ENCODE measurements at places on chromosomes 12 and 14.

- no peak overlapping the region for H3K4me3 ChIP-seq
- H3K27me3 ChIP-seq = peaks cover 50% of the 10 kb centered on the region
- no peaks in the 10 kb centered on the region for H3K4me1 ChIP-seq
- H3K36me3 ChIP-seq = no peaks in the 10 kb centered on the region
These were observed 177.4 kb downstream of the DICER1 start for GRCh38 chr14:94979891-94980290.

- DNase-seq = no peak
- H3K36me3 ChIP-seq = peaks cover 9% of the 10 kb centered on the region
- peak overlapping the region; percentile 23 for H3K27ac ChIP-seq
- H3K4me3 ChIP-seq = no peak overlapping the region
- peaks cover 22% of the 10 kb centered on the region for H3K4me1 ChIP-seq
These were observed 167.1 kb downstream of the CRADD start for GRCh38 chr12:93844164-93844784.

DNA sequence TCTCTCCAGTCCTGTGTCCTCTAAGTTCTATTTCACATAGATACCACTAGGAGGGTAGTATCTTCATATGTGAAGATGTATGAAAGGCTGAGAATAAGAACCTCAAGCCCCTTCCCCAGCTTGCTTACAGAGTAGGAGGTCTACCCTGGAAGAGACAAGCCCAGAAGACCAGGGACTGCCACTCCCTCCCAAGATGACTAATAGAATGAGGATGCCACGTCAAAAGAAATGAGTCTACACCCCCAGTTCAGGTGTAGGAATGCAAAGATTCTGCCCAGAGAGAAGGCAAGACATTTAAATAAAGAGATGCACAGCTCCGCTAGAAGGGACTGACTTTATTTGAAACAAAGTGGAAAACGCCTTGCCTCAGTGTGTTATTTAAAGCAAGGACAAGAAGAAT, 1006.0 kb upstream of the USP15 start:
- no peak for DNase-seq
- H3K36me3 ChIP-seq = no peaks in the 10 kb centered on the region
- no peaks in the 10 kb centered on the region for H3K4me1 ChIP-seq
- H3K27me3 ChIP-seq = no peaks in the 10 kb centered on the region
- no peak overlapping the region for H3K4me3 ChIP-seq

- H3K4me1 ChIP-seq = peaks cover 11% of the 10 kb centered on the region
- peaks cover 8% of the 10 kb centered on the region for H3K27me3 ChIP-seq
- no peaks in the 10 kb centered on the region for H3K36me3 ChIP-seq
- DNase-seq = no peak
- no peak overlapping the region for H3K27ac ChIP-seq
These were observed 102.7 kb upstream of the MAP1LC3B2 start for GRCh38 chr12:116456330-116457082.

GRCh38 chr12:32402946-32403345, 3.6 kb downstream of the FGD4 start:
- no peak for DNase-seq
- H3K27me3 ChIP-seq = peaks cover 53% of the 10 kb centered on the region
- no peak overlapping the region for H3K4me3 ChIP-seq
- no peaks in the 10 kb centered on the region for H3K36me3 ChIP-seq

- no peaks in the 10 kb centered on the region for H3K36me3 ChIP-seq
- no peaks in the 10 kb centered on the region for H3K27me3 ChIP-seq
- no peak overlapping the region for H3K27ac ChIP-seq
- H3K4me3 ChIP-seq = no peak overlapping the region
- H3K4me1 ChIP-seq = peaks cover 10% of the 10 kb centered on the region
These were observed 109.4 kb downstream of the DACT1 start for GRCh38 chr14:58747181-58747580.

- H3K4me3 ChIP-seq = no peak overlapping the region
- DNase-seq = no peak
- no peaks in the 10 kb centered on the region for H3K27me3 ChIP-seq
- no peak overlapping the region for H3K27ac ChIP-seq
- H3K36me3 ChIP-seq = no peaks in the 10 kb centered on the region
These were observed 107.7 kb upstream of the PRKD1 start for GRCh38 chr14:30035361-30035760.

GRCh38 chr14:95071649-95072280, 85.6 kb downstream of the DICER1 start:
- H3K36me3 ChIP-seq = no peaks in the 10 kb centered on the region
- H3K4me3 ChIP-seq = no peak overlapping the region
- H3K27ac ChIP-seq = no peak overlapping the region

DNA sequence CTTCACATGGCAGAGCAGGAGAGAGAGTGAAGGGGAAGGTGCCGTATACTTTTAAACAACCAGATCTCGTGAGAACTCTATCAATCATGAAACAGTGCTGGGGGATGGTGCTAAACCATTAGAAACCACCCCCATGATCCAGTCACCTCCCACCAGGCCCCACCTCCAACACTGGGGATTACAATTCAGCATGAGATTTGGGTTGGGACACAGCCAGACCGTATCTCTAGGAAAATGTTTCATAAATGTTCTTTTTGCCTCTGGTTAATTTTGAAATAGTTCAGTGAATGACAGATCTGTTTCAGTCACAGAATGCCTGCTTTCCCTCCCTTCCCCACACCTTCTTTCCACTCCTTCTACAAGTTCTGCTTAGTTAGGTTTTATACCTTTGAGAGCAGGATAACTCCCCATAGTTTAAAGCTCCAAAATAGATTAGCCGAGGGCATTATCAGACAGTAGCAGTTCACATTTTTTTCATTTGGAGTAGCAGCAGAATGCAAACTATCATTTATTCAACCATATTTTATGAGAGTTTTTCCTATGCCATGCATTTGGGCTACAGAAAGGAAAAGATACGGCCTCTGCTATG, 27.1 kb downstream of the PELI2 start:
- no peak overlapping the region for H3K4me3 ChIP-seq
- H3K27me3 ChIP-seq = no peaks in the 10 kb centered on the region
- DNase-seq = no peak
- no peaks in the 10 kb centered on the region for H3K36me3 ChIP-seq

DNA sequence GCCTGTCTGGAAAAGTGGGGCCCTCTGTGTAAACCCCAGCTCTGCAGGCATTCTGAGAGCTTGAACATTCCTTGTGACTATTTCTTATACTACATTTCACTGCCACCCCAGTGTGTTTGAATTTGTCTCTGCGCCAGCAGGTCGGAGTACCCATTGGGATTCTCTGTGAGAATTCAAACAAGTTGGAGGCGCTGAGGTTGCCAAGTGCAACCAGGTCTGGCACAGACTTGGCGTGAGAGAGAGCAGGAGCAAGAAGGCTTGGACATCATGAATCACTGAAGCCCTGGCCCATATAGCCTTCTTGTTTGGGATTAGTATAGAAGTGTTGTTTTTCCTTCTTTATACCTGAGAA, 33.0 kb upstream of the ATP2A2 start:
- peaks cover 10% of the 10 kb centered on the region for H3K4me1 ChIP-seq
- no peak for DNase-seq
- H3K27me3 ChIP-seq = no peaks in the 10 kb centered on the region
- H3K4me3 ChIP-seq = no peak overlapping the region
- no peak overlapping the region for H3K27ac ChIP-seq

DNA sequence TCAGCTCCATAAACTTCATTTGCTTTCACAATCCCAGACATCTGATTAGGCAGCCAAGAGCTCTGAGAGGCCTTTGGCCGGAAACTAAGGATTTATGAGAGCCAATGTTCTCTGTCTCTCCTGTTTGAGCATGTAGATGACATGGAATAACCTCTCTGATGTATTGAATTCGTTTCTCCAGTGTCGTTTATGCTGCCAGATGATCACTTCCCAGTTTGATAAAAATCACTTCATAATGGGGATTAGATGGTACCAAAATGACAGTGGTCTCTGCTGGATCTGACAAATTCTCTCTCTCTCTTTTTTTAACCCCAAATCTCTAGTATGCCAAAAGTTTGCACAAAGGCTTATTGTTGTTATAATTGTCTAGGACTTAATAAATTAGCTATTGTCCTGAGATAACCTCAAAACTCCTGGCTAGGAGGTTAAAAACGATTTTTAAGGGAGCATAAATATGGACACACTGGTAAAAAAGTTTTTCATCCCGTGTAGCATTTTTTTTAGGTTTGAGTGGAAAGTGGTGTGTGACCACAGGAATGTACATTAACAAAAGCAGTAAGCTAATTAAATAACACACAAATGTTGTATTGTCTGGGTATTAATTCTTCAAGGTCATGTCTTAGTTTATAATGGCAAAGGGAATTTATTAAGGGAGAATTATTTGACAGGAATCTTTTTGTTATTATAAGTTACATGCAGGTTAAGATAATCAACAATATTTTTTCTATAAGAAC, 82.6 kb upstream of the USP44 start:
- no peaks in the 10 kb centered on the region for H3K36me3 ChIP-seq
- H3K27ac ChIP-seq = no peak overlapping the region
- DNase-seq = no peak
- H3K4me1 ChIP-seq = peaks cover 11% of the 10 kb centered on the region
- H3K4me3 ChIP-seq = no peak overlapping the region
- H3K27me3 ChIP-seq = no peaks in the 10 kb centered on the region

GRCh38 chr12:42652048-42652447, 62.5 kb upstream of the PRICKLE1 start:
- H3K4me1 ChIP-seq = no peaks in the 10 kb centered on the region
- H3K27ac ChIP-seq = no peak overlapping the region
- no peak for DNase-seq
- no peak overlapping the region for H3K4me3 ChIP-seq
- H3K36me3 ChIP-seq = no peaks in the 10 kb centered on the region
- peaks cover 4% of the 10 kb centered on the region for H3K27me3 ChIP-seq

DNA sequence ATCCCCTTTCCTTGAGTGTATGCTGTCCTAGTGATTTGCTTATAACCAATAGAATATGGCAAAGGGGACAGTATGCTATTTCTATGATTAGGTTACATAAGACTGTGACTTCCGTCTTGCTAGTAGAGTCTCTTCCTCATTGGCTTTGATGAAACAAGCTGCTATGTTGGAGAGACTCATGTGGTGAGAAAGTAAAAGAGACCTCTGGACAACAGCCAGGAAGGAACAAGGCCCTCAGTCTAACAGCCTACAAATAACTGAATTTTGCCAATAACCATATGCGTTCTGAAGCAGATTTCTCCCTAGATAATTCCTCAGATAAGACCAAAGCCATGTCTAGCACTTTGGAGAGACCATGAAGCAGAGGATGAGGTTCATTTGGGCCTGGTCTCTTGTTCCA, 134.5 kb upstream of the NAV3 start:
- H3K27me3 ChIP-seq = no peaks in the 10 kb centered on the region
- H3K4me3 ChIP-seq = no peak overlapping the region
- no peak for DNase-seq
- no peaks in the 10 kb centered on the region for H3K4me1 ChIP-seq
- H3K36me3 ChIP-seq = no peaks in the 10 kb centered on the region
- no peak overlapping the region for H3K27ac ChIP-seq

GRCh38 chr12:112998987-112999767, 20.9 kb downstream of the OAS2 start:
- DNase-seq = peak; percentile 66
- H3K36me3 ChIP-seq = peaks cover 33% of the 10 kb centered on the region
- H3K4me1 ChIP-seq = peaks cover 30% of the 10 kb centered on the region
- H3K4me3 ChIP-seq = peak overlapping the region; percentile 70
- H3K27ac ChIP-seq = peak overlapping the region; percentile 88

GRCh38 chr14:61461808-61462275, 140.5 kb downstream of the PRKCH start:
- peak overlapping the region; percentile 29 for H3K27ac ChIP-seq
- DNase-seq = peak; percentile 59
- H3K4me3 ChIP-seq = no peak overlapping the region
- no peaks in the 10 kb centered on the region for H3K36me3 ChIP-seq
- no peaks in the 10 kb centered on the region for H3K27me3 ChIP-seq

- H3K4me3 ChIP-seq = no peak overlapping the region
- no peak overlapping the region for H3K27ac ChIP-seq
- H3K36me3 ChIP-seq = no peaks in the 10 kb centered on the region
- DNase-seq = no peak
These were observed 20.5 kb upstream of the RPL10L start for GRCh38 chr14:46672128-46672527.

Measured in naive B cell (primary cell).